Activated CD8-positive, alpha-beta T cell treated with anti-CD3 and anti-CD28 coated beads for 36 hours (primary cell): ENCODE measurements at places on chromosomes 16 and 17.
A peak's percentile ranks its signal among the peaks of the same experiment; 100 is the strongest.

DNA sequence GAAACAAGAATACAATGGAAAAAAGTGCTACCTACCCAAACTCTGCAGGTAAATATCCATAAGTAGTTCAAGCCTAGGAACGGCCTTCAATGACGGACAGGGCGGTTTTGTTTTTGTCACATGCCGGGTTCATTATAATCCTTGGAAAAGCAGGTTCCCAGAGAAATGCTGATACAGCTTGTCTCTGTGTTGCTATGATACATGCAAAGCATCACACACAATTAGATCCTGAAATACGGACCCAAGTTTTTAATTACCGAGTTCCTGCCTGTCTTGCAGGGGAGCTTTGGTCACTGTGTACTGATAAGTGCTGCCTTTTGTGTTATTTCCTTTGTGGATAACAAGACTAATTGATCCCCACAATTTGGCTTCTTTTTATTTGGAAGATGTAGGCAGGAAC, 217.4 kb downstream of the HAPSTR1 start:
- no peak overlapping the region for H3K27ac ChIP-seq
- no peak overlapping the region for H3K4me3 ChIP-seq
- no peak for DNase-seq

- H3K4me1 ChIP-seq = no peaks in the 10 kb centered on the region
- no peak for DNase-seq
- no peak overlapping the region for H3K4me3 ChIP-seq
- H3K36me3 ChIP-seq = peaks cover 13% of the 10 kb centered on the region
- no peaks in the 10 kb centered on the region for H3K27me3 ChIP-seq
- no peak overlapping the region for H3K27ac ChIP-seq
Observed at GRCh38 chr16:88608076-88608475, 30.3 kb upstream of the IL17C start.

GRCh38 chr17:81294512-81295030, 536 bp downstream of the SLC38A10 start:
- peak overlapping the region; percentile 90 for H3K4me3 ChIP-seq
- peaks cover 14% of the 10 kb centered on the region for H3K36me3 ChIP-seq

DNA sequence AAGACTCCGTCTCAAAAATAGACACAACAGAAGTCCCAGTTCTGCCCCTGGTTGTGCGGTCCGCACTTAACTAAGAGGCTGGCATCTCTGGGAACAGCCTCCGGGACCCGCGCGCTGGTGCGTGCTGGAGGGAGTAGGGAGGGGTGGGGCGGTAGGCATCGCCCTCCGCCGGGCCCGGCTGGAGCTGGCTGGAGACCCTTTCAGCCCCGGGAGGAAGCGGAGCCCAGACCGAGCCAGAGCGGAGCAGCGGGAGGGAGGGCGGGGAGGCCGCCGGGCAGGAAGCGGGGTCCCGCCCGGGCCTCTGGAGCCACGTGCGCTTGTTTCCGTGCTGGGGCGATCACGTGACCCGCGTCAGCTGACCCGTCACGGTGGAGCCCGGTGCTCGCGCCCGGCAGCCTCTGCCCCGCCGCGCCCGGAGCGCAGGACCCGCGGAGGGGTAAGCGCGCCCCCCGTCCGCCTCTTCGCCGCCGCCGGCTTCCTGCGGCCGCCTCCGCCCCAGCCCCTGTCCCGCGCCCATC, at the start of gene WDR81:
Gene WDR81 (plus strand): TSS at position 354 of the 518 bp plus-strand sequence. CDS start 256 bp downstream, outside the sequence.
- peak within 1 kb of the TSS; percentile 80 for H3K27ac ChIP-seq
- H3K4me3 ChIP-seq = peak within 1 kb of the TSS; percentile 72
- H3K36me3 ChIP-seq = peaks cover 1% of the 10 kb centered on the region

DNA sequence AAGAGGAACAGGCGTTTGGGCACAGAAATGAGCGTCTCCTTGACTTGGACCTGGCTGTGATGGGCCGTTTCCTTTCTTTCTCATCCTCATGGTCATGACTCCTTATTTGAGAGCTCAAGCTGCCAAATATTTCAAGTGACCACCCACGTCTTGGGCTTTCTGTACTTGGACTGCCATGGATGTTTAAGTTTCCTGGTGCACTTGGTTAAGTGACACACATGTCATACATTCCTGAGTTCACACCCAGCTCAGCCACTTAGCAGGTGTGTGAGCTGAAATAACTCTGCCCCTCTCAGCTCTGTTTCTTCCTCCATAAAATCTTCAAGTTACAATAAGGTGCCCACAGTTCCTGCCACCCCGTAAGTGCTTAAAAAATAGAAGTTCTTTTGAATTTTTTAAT, 114.5 kb downstream of the CLEC16A start:
- peaks cover 22% of the 10 kb centered on the region for H3K4me1 ChIP-seq
- peaks cover 26% of the 10 kb centered on the region for H3K36me3 ChIP-seq
- no peak overlapping the region for H3K4me3 ChIP-seq

DNA sequence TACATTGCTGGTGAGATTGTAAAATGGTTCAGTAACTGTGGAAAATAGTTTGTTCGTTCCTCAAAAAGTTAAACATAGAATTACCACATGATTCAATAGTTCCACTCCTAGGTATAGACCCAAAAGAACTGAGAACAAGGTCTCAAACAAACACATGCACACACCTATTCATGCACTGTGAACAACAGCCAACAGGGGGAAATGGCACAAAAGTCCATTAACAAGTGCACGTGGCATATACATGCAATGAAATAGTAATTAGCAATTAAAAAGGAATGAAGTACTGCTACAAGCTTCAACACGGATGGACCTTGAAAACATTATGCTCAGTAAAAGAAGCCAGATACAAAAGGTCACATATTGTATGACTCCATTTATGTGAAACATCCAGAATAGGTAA, 23.8 kb downstream of the SDK2 start:
- H3K4me1 ChIP-seq = peaks cover 8% of the 10 kb centered on the region
- no peak for DNase-seq
- H3K27ac ChIP-seq = no peak overlapping the region
- H3K27me3 ChIP-seq = no peaks in the 10 kb centered on the region

- no peaks in the 10 kb centered on the region for H3K27me3 ChIP-seq
- DNase-seq = no peak
- H3K4me1 ChIP-seq = no peaks in the 10 kb centered on the region
- peaks cover 2% of the 10 kb centered on the region for H3K36me3 ChIP-seq
- no peak overlapping the region for H3K4me3 ChIP-seq
- H3K27ac ChIP-seq = no peak overlapping the region
Observed at GRCh38 chr17:60328679-60329078, 63.3 kb downstream of the USP32 start.

GRCh38 chr17:14310101-14310500, 9.2 kb downstream of the HS3ST3B1 start:
- no peak overlapping the region for H3K27ac ChIP-seq
- H3K4me1 ChIP-seq = peaks cover 69% of the 10 kb centered on the region

GRCh38 chr17:17874478-17874877, 37.7 kb upstream of the SREBF1 start:
- no peaks in the 10 kb centered on the region for H3K4me1 ChIP-seq
- H3K27me3 ChIP-seq = no peaks in the 10 kb centered on the region
- H3K4me3 ChIP-seq = no peak overlapping the region
- no peak for DNase-seq
- H3K27ac ChIP-seq = no peak overlapping the region

DNA sequence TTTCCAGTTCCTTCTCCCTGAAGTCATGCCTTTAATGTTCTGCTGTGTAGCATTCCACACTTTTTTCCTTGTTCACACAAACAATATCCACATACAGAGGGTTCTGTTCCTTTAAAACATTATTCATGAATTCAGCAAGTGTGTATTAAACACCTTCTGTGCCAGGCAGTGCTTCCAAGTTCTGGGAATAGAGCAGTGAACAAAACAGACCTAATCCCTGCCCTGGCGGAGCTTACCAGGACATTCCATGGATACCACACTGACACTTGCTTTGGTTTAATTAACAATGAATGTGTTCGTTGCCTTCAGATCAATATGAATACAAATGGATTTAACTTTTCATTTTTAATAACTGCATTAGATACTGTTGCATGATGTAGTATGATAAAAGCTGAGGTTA, 57.9 kb upstream of the CLEC19A start:
- no peak overlapping the region for H3K4me3 ChIP-seq
- H3K27ac ChIP-seq = no peak overlapping the region
- H3K4me1 ChIP-seq = no peaks in the 10 kb centered on the region
- H3K27me3 ChIP-seq = peaks cover 6% of the 10 kb centered on the region

DNA sequence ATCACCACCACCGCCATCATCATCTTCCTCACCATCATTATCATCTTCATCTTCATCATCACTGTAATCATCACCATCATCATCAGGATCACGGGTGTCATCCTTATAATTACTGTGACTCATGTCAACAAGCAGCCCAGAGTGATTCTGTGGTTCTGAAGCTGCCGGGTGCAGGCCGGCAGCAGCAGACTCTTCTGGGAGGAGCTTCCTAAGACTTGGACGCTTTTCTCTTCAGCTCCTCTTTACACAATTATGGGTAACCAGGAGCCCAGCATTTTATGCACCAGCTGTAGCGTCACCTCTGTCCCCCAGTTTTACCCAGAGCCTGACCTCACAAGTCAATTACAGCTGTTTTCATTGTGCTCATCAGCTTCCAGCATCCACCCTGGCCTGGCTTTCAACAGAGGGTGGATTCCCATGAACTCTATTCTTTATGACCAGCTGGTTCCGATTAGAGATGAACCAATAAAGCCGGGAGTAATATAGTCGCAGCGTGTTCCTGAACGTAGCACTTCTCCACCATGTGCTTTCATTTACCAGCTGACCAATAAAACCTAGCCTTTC, 275.8 kb downstream of the FOXL1 start:
- H3K4me1 ChIP-seq = no peaks in the 10 kb centered on the region
- H3K27ac ChIP-seq = no peak overlapping the region
- no peak overlapping the region for H3K4me3 ChIP-seq
- no peak for DNase-seq
- no peaks in the 10 kb centered on the region for H3K36me3 ChIP-seq

GRCh38 chr17:4796552-4796920, 572 bp downstream of the PSMB6 start:
- DNase-seq = peak; percentile 65
- peaks cover 2% of the 10 kb centered on the region for H3K27me3 ChIP-seq
- peaks cover 20% of the 10 kb centered on the region for H3K4me1 ChIP-seq
- H3K27ac ChIP-seq = peak overlapping the region; percentile 97
- peak overlapping the region; percentile 96 for H3K4me3 ChIP-seq
- H3K36me3 ChIP-seq = peaks cover 11% of the 10 kb centered on the region

DNA sequence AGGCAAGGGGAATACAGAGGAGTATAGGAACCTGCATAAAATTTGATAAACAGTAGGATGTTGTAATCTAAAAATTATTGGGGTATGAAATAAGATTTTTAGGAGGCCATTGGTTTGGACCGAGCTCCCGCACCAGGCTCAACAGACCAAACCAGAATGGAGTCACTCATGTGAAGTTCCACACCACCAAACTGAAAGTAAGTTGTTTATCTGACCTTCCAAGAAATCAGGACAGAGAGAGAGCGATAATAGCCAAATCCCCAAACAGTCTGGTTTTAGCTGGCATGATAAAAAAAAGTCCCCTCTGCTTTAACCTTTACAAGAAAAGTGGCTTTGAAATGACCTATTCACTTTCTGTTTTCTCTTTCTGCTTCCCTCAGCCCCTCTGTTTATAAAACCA, 45.7 kb upstream of the SIAH1 start:
- no peaks in the 10 kb centered on the region for H3K27me3 ChIP-seq
- H3K4me1 ChIP-seq = peaks cover 5% of the 10 kb centered on the region
- H3K27ac ChIP-seq = no peak overlapping the region
- no peak for DNase-seq
- no peak overlapping the region for H3K4me3 ChIP-seq

DNA sequence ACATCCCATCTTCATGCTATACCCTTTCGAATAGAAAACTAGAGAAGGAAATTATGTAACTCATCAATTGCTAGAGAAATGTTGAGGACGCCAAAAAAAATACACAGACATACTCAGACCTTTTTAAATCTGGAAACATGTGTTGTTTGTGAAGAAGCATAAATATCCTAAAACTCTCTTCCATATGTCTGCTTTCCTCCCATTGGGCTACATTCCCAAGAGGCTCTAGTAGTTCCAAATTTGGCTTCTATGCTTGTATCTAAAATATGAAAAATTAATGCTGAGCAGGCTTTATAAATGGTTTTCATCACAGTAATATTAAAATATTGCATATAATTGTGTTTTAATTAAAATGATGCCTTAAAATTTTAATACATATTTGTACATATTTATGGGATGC, 297.9 kb upstream of the PSMD7 start:
- no peak for DNase-seq
- no peaks in the 10 kb centered on the region for H3K36me3 ChIP-seq
- H3K4me1 ChIP-seq = no peaks in the 10 kb centered on the region
- H3K27me3 ChIP-seq = no peaks in the 10 kb centered on the region

GRCh38 chr17:44786551-44787081, 27.8 kb downstream of the ADAM11 start:
- no peaks in the 10 kb centered on the region for H3K4me1 ChIP-seq
- no peak overlapping the region for H3K27ac ChIP-seq
- H3K4me3 ChIP-seq = no peak overlapping the region
- H3K27me3 ChIP-seq = no peaks in the 10 kb centered on the region

- peaks cover 34% of the 10 kb centered on the region for H3K4me1 ChIP-seq
- H3K4me3 ChIP-seq = peak overlapping the region; percentile 28
- peak; percentile 16 for DNase-seq
- peak overlapping the region; percentile 86 for H3K27ac ChIP-seq
Observed at GRCh38 chr16:46976550-46976949, 3.1 kb upstream of the DNAJA2 start.

GRCh38 chr17:39138431-39139160, 12.8 kb downstream of the PLXDC1 start:
- H3K4me1 ChIP-seq = no peaks in the 10 kb centered on the region
- H3K27me3 ChIP-seq = no peaks in the 10 kb centered on the region
- H3K36me3 ChIP-seq = no peaks in the 10 kb centered on the region
- no peak for DNase-seq
- H3K27ac ChIP-seq = no peak overlapping the region

DNA sequence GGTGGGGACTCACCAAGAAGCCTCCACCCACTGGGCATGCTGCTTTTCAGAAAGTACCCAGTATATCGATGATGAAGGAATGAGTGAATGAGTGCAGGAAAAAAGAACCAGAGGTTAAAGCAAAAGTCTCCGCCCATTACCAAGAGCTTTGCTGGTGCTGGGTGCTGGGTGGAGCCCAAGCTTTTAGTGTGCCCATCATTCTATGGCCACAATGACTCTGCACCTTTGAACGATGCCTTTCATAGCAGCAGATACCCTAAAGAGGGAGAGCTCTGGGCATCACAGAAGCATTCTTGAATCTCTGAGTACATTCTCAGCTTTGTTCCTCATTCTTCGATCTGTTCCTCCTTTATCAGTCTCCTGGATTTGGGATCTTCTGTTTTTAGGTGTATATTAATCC, 450.7 kb upstream of the CCL2 start:
- H3K27me3 ChIP-seq = peaks cover 13% of the 10 kb centered on the region
- no peak overlapping the region for H3K4me3 ChIP-seq
- DNase-seq = no peak
- H3K4me1 ChIP-seq = no peaks in the 10 kb centered on the region
- no peak overlapping the region for H3K27ac ChIP-seq

DNA sequence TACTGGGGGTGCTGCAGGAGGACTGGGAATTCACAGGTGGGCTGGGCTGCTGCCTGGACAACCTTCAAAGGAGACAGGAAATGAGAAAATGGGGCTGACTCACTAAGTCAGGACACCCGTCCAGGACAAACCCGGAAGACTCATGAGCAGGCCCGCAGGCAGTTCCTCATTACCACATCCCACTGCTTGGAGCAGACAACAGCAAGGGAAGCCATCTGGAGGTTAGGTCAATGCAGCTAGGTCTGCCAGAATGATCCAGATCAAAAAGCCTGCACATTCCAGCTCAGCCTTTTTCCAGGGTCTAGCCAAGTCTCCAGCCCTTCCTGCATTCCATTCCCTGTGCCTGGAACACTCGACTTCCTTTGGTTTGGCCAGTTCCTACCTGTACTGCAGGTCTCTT, 536.5 kb upstream of the CDH11 start:
- DNase-seq = no peak
- H3K36me3 ChIP-seq = no peaks in the 10 kb centered on the region
- H3K4me1 ChIP-seq = no peaks in the 10 kb centered on the region
- H3K4me3 ChIP-seq = no peak overlapping the region

- H3K4me1 ChIP-seq = peaks cover 5% of the 10 kb centered on the region
- DNase-seq = no peak
- no peaks in the 10 kb centered on the region for H3K36me3 ChIP-seq
Observed at GRCh38 chr17:29007860-29008455, 2.1 kb upstream of the SEZ6 start.
